Prostate gland (tissue), 2 donors: ENCODE measurements at places on chromosomes 11 and 22.

- DNase-seq: no peak
Observed at GRCh38 chr22:18101536-18101935, 9.1 kb upstream of the TUBA8 start.

DNA sequence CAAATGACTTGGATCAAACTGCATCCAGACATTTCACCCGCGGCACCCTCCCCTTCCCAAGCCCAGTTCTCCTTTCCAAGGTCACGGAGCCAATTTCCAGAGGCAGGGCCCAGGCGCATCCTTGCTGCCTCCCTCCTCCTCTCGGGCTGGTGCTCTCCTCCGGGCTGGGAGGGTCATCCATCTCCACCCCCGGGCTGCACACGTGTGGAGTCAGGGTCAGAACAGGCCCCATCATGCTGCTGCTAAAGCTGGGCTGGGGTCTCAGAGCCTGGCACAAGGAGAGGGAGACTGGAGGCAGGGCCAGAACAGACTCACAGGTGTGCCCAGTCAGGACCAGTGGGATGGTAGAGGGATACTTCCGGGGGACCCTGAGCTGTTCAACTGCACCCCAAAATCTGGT, 14.0 kb downstream of the RSPH14 start:
- no peak for DNase-seq

GRCh38 chr11:110148775-110149744, 55.9 kb downstream of the ZC3H12C start:
- no peak for DNase-seq

DNA sequence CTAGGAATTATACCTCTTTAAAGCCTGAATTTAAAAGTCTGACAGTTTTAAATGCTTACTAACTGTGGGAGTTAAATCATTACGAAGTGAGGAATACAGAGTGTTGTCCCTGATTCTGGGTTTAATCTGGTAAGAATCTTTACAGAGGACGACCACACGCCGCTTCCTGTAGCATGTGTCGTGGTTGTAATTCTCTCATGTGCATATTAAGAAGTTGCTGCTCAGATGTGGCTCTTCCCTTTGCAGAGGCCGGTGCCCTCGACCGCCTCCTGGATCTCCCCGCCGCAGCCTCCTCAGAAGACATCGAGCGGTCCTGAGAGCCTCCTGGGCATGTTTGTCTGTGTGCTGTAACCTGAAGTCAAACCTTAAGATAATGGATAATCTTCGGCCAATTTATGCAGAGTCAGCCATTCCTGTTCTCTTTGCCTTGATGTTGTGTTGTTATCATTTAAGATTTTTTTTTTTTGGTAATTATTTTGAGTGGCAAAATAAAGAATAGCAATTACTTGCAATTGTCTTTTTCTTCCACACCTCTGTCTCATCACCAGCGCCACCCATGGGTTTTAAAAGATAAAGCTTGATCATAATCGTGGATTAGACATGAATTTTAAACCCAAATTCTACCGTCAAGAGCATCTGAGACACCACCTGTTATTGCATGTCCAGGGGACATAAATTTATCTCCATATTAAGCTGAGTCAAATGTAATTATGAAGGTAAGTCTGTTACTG, 6.5 kb downstream of the GAL start:
- DNase-seq: no peak

- no peak for DNase-seq
Observed at GRCh38 chr11:123549926-123550917, 104.2 kb downstream of the SCN3B start.

DNA sequence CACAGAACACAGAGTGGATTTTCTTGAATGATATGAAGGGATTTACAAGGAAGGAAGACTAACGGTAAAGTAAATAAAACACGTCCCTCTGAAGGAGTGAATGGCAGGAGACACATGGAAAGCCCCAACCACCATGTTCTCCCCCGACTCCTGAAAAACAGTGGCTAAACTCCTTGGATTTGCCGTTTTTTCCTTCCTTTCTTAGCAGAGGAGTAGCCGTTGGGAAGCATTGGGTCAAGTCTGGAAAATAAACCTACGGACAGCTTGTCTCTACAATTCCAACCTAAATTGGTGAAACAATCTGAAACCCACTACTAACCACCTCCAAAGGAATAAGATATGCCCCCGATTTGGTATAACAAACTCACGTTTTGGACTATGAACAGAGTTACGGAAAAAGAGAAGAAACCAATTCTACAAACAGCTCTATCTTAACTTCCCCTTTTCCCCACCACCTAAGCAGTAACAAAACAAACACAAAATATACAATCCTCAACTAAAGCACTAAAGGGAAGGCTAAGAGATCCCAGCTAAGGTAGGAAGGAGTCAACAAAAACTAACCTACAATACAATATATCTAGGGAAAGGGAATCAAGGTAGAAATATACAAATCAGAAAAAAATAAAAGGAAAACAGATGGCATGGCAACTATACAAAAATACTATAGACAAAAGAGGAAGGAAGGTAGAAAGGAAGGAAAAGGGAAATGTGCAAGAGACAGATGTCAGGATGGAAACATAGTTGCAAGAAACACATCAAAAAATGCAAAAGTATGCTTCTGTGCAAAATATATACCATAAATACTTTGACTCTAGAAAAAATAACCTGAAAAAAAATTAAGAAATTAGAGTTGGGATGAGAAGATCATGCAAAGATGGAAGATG, 43.8 kb upstream of the LYVE1 start:
- no peak for DNase-seq
